H9 (cell line): ENCODE measurements at places on chromosomes 4 and X.

DNA sequence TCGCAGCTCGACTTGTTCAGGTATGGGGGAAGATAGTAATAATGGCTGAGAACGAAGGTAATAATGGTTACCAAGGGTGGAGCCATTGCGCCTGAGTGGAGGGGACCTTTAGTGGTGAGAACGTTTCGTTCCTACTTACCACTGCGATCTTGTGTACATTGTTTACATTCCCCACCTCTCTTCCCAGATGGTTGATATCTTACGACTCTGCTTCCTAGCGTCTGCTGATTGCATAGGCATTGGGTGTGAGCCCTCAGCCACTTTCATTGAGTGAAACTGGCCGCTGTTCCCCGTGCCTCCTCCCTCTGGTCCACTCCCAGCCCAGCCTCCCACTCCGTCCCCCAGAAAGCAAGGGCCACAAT lies 850 bp downstream of the IGBP1 start:
- DNase-seq: no peak

- no peak for DNase-seq
These were observed 33.1 kb upstream of the GPR34 start for GRCh38 chrX:41655631-41656030.

GRCh38 chrX:153643431-153644351 lies 3.3 kb upstream of the DUSP9 start:
- peak; percentile 28 for DNase-seq

- DNase-seq: no peak
These were observed 37.6 kb downstream of the KIT start for GRCh38 chr4:54695337-54695736.

- DNase-seq: no peak
These were observed 137.9 kb upstream of the S100G start for GRCh38 chrX:16511796-16512776.

DNA sequence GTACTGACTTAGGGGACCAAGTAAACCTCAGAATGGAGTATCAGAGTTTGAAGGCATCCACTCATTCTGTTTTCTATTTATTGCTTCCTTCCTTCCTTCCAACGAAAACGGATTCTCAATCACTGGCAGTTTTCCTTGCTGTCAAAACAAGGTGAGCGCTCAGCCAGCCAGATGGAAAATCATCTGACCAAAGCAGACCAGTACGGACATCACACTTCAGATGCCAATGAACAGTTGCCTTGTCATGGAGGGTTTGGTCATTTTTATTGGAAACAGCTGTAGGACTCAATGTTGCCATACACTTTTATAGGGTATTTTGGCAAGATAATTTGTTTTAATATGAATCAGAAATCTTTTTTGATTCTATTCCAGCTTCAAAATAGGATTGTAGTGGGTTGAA lies 16.6 kb downstream of the GEMIN8 start:
- DNase-seq: no peak

DNA sequence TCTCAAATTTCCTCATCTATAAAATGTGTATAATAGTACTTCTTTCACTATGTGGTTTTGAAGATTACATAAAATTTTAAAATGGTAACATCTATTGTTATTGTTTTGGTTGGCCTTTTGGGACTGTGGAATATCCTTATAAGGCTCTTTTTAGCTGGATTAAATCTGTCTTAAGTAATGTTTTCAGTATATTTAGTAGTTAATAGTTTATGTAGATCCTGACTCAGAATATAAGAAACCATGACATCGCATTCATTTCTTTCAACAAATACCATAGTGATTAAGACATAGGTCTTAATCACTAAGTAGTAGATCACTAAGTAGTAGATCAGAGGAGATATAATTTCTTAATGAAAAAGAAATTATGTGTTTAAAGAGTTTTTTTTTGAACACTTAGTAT lies 48.5 kb downstream of the MRPL1 start:
- no peak for DNase-seq

GRCh38 chr4:101678180-101678579 lies 112.3 kb upstream of the BANK1 start:
- DNase-seq: no peak

- DNase-seq: no peak
These were observed 135.9 kb upstream of the ARHGEF9 start for GRCh38 chrX:63920875-63921274.

GRCh38 chrX:23610495-23610894 lies 56.8 kb upstream of the PRDX4 start:
- no peak for DNase-seq

- DNase-seq: no peak
These were observed 57.1 kb downstream of the ENPEP start for GRCh38 chr4:110532901-110533589.

DNA sequence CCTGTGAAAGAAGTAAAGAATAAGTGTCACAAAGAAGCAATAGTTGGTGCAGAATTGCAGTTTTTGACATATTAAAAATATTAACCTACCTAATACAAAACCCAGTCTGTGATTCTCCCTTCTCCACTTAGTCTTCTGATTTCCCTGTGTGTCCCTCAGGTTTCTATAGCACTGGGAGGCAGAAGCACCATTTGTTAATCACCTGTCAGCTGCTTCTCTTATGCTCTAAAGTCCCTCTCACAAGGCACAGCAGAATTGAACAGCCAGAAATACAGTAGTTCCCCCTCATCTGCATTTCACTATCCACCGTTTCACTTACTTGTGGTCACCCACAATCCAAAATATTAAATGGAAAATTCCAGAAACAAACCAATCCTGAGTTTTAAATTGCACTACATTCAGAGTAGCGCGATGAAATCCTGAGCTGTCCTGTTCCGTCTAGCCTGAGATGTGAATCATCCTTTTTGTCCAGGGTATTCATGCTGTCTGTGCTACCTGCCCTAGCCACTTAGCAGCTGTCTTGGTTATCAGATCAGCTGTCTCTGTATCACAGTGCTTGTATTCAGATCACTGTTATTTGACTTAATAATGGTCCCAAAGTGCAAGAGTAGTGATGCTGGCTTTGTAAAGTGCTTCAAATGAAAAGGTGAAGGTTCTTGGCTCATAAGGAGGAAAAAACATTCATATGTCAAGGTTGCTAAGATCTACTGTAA lies 984.1 kb upstream of the GRID2 start:
- DNase-seq: no peak

- no peak for DNase-seq
These were observed 134.2 kb downstream of the GALNTL6 start for GRCh38 chr4:171947400-171947799.

- peak; percentile 39 for DNase-seq
These were observed 35.0 kb downstream of the NUDT11 start for GRCh38 chrX:51461053-51462044.

GRCh38 chr4:169150806-169151205 lies 120.0 kb downstream of the SH3RF1 start:
- no peak for DNase-seq

DNA sequence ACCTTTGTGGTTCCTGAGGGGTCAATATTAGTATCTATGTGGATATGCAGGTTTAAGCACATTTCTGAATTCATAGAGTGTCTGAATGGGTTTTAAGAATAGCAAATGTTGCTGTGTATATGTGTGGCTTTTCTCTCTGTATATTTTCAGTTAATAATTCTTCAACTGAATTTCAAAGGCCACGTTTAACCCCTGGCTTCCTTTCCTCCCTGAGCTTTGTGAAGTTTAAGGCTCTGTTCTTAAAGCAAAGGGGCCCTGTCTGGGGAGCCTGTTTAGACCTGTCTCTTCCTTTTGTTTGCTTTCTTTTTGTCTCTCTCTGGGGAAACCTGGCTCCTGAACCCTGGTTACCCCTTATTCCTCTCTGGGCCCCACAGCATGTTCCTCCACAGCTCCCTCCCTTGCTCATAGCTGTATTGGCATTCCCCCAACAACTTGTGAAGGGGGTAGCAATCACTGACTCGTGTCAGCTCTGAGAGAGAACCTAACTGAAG lies 139.1 kb downstream of the COL4A6 start:
- DNase-seq: no peak

DNA sequence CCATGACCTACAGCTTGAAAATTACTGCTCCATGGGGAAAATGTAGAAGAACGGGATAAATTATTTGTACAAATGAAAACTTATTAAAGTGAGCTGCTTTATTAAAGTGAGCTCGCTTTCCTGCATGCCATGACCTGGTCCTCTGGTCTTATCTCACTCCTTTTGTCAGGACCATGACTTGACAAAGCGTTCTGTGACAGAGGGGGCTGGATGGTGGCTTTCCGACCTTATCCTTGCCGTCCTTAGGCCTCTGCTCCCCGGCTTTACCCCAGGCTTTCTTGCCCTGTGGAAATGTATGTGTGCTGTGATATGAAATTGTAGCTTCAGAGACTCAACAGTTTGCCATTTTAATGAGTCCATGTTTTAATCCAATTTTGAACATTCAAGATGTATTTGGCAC lies 44.0 kb upstream of the FBXW7 start:
- DNase-seq: no peak

DNA sequence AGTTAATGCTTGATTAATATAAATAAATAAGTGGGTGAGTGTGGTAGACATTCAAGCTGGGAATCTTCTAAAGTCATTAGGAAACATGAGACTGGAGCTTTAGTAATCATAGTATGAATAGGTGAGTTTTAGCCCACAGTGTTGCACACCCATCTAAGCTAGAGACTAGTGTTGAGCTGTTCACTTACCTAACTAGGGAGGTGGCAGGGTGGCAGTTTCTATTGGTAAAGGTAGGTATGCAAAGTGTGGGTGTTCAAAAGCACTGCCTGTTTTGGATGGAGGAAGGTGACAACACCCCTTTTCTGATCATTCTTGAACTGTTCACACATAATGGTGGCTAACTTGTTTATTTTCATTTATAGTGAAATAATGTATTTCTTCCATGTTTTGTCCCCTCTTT lies 41.3 kb downstream of the PLS3 start:
- no peak for DNase-seq

DNA sequence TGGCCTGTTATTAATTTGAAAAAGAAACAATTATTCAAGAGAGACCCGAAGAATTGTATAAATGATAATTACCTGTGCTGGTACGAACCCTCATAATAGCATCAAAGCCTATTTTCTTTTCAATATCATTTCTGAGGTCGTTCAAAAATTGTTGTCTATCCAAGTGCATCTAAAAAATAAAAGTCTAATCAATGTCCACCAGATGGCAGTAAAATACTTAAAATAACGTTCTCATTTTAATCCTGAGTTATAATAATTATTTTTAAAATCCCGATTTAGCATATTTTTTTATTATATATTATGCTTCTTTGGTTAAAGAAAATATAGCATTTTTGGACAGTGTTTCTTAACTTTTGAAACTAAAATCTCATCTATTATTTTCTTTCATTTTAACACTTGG lies 55.7 kb downstream of the METTL14 start:
- DNase-seq: no peak

DNA sequence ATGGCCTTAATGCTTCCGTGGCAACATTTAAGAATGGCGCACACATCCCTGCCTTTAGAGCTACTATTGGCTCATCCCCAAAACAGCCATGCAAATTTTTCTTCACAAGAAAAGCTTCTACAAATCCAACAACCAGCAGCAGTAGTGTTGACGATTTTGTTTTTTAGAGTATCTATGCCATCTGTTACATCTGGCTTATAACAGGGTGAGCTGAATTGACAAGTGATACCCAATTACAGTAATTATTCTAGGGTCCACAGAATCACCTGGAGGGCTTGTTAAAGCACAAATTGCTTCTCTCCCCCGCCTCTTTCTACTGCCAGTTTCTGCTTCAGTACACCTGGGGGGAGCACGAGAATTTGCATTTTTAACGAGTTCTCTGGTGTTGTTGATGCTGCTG lies 34.1 kb downstream of the DCHS2 start:
- no peak for DNase-seq

- DNase-seq: no peak
These were observed 19.9 kb downstream of the MAGEB17 start for GRCh38 chrX:16187024-16187760.

- no peak for DNase-seq
These were observed 282.9 kb downstream of the USP46 start for GRCh38 chr4:52376132-52376704.

GRCh38 chr4:25813448-25814106 lies 49.2 kb downstream of the SEL1L3 start:
- no peak for DNase-seq

DNA sequence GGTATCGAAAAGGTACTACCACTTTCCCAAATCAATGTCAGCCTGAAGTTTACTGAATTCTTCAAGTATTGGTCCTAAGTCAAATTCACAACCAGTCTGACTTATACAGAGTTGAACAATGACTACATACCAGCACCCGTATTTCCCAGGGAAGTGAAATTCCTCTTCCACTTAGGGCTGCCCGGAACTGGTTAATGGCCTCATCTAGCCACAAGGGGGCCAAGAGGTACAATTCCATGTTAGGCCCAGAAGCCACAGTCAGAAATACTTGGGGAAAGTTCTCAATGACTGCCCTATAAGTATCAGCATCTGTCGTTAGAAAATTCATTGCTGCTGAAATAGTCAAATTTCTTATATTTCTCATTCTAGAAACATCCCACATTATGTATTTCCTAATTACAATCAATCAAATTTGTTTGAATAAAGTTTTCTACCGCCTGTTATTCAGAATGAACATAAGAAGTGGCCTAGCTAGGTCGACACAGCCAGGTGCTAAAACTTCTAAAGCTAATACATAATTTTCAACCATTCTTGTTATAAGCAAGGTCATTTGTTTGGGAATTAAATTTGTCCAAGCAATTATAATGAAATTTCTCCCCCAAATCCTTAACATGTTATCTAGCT lies 5.6 kb upstream of the PCDH7 start:
- peak; percentile 55 for DNase-seq

GRCh38 chr4:30068234-30068633 lies 651.9 kb upstream of the PCDH7 start:
- no peak for DNase-seq

DNA sequence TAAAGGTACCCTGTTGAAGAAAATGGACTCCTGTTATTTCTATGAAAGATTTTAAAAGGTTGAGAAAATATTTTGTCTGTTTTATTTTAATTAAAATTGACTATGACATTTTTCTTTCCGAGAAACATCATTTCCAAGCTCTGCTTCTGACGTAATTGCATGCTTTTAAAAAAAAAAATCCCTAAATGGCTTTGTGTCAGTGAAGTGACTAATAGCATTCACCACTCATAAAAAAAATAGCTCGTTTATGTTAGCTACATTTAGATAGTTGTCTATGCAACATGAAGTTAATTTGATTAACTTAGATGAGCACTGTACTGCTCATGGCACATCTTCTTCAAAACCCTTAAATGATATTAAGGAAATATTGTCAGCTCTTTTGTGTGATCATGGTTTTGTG lies 105.1 kb upstream of the KLHL13 start:
- DNase-seq: no peak

DNA sequence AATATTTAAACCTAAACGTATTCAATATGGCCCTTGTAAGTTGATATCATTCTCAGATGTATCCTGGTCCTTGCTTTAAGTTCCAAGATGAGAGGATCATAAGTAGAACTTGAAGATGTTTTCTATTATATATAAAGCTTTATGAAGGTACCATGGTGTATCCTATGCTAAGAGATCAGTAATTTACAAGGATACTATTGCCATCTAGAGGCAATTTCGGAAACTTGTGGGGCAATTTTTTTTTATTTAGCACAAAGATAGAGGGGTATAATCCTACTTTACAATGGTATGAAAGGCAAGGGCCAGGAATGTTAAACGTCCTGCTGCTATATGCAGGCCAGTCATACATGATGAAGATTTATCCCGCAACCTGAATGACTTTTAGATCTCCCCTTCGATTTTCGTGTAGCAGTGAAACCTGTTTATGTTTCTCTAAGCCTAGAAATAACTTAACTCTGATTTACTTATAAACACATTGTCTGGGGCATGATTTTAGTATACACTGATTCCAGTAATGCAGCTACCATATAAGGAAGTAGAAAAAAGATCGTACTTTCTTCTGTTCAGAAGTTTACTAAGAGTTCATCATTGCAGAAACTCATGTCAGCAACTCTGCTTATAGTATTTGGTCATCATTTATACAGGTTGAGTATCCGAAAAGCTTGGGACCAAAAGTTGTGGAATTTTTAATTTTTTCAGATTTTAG lies 2.6 kb downstream of the SLC25A31 start:
- DNase-seq: no peak
